ENCODE measurements at places on chromosomes 11 and 22. TPM values are rescaled to one million over a fixed set of nuclear protein-coding genes. Genes with fewer than 3 reads are reported as not detected.

DNA sequence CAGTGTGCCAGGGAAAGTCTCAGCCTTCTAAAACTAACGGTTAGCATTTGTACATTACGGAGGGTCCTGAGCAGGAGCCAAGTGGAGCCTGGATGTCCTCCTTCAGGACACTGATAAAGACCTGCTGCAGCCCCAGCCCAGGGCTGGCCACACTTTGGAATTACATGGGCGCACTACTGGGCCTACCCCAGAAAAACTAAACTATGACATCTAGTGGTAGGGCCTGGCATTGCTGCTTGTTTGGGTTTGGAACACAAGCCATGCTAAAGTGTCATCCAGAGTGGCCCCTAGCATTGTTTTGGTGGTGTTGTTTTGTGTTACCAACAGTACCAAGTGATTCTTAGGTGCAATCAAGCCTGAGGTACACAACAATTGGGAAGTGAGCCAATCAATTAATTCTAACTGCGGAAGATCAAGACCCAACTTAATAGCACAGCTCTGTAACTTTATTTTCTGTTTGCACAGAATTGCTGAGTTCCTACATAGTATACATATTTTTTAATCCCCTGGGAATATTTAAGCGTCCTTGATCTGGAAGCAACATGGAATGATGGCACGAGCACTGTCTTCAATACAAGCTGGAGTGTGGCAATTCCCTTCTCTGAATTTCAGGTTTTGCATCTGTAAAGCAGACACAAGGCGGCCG, 340.7 kb downstream of the LARGE1 start:
- DNase-seq: no peak

Gene CHADL
- total RNA-seq: 1.6 TPM

DNA sequence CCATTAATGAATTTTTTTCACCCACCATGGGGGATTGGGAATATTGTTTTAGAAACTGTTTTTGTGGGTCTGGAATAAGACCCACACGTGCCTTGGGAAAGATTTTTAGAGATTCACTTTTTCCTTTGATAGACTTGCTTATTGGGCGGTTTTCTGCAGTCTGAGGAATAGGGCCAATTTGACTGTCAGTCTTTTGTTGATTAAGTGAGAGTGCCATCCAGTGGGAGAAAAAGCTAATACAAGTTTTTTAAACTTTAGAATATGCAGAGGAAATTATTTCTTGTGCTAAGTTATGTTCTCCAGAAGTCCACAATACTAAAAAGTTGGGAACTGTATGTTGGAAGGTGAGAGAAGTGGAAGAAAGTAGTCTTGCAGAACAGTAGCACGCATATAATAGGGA, 56.1 kb downstream of the PRMT3 start:
- no peak for DNase-seq

- DNase-seq: no peak
Measured at GRCh38 chr11:121479698-121480238, 27.0 kb upstream of the SORL1-AS1 start.

Gene SMIM38
- not detected for total RNA-seq

Gene PARVA
- 45.9 TPM for total RNA-seq
